Hematopoietic multipotent progenitor cell treated with erythropoietin and hydrocortisone succinate and interleukin-3 and kit ligand, for 8 days (in vitro differentiated cells): ENCODE measurements at places on chromosomes 1 and 21.

- no peak for DNase-seq
Measured at GRCh38 chr1:208048904-208049303, 138.0 kb upstream of the CD34 start.

- DNase-seq = no peak
Measured at GRCh38 chr1:35835398-35835797, 27.6 kb downstream of the AGO4 start.

DNA sequence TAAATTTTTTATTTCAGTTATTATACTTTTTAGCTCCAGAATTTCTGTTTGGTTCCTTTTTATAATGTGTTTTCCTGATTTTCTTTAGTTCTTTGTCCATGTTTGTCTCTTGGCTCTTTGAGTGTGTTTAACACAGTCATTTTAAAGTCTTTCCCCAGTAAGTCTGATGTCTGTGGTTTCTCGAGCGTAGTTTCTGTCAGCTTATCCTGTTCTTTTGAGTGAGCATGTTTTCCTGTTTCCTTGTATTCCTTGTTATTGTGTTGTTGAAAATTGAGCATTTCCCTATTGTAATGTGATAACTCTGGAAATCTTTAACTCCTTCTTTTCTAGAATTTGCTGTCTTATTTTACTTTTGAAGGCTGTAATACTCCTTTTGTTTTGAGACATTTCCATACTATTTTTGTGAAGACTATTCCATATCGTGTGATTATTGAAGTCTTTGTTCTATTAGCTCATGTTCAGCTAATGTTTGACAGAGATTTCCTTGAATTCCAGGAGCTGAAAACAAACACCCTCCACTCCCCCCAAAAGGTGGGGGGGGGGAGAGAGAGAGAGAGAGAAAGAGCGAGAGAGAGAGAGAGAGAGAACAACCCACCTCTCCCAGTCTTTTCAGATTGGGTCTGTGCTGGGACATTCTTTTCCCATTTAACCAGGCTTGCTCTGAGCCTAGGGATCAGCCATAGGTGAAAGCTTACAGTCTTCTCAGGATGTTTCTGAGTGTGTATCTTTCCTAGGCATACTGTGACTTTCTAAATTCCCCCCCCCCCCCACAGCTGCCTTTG is 38.3 kb downstream of the SDCCAG8 start:
- DNase-seq = no peak

DNA sequence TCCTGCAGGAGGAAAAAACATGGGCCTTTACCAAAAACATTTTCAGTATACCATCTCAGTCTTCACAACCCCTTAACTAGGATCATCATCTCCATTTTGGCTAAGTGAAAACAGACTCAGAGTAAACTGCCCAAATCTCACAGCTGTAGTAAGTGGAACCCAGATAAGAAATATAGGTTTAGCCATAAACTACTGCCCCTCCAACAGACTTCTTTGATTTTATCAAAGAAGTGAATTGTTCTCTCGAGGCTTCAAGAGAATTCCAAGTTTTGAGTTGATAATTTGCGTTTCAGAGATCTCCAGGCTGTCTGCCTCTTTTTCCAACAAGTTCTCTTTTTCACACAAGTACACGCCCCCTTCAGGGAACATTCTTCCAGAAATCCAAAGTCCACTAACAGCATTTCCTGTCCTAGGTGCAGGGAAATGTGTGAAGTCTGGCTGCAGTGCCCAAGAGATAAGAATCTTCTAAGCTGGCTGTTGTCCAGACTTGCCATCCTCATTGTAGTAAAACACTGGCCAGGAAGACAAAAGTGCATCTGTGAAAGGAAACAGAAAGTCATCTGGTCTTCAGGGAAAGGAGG is 30.8 kb downstream of the RNF19B start:
- peak; percentile 42 for DNase-seq

DNA sequence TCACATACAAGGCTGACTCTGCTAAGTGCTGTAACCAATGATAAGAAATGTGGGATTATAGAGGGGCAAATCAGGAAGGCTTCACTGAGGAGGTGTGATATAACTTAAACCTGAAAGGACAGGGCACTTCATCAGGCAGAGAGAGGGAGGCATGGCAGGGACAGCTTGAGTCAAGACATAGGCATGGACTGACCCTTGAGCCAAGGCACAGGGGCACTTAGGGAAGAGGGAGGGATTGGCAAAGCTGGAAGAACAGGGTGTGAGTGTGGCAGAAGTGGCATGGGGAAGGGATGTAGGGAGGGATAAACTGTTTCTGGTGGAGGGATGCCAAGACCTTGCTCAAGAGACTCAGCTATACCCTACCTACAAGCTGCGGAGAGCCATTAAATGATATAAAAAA is 81.3 kb downstream of the PLXNA2 start:
- no peak for DNase-seq

DNA sequence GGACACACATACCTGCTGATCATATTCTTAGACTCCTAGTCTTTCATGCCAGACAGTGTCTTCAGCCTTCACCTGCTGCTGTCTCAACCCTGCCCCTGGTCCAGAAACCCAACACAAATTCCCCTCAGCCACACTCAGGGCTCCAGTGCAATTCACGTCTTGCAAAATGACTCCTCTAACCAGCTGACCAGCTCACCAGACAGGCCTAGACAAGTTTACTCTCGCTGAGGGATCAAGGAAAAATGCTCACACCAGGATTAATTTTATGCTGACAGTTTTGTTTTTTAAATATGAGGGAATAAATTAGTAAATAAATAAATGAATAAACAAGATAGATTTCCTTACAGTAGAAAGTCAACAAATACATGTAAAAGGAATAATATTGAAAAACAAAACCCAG is 28.5 kb downstream of the CCDC185 start:
- no peak for DNase-seq

DNA sequence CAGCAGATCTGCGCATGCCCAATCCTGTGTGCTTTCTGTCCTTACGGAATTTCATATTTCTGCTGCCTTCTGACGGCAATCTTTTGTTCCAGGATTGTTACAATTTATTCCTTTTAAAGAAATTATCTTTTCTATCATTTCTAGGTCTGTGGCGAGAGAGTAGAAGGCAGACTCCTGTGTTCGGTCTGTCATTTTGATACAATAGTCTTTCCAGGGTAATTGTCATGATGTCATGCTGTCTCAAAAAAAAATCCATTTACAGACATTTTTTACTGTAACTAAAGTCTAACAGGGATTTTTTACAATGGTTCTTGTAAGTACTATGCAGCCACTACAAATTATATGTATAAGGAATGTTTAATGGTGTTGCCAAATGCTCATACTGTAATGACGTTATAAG is 9.0 kb upstream of the KRTAP7-1 start:
- no peak for DNase-seq

DNA sequence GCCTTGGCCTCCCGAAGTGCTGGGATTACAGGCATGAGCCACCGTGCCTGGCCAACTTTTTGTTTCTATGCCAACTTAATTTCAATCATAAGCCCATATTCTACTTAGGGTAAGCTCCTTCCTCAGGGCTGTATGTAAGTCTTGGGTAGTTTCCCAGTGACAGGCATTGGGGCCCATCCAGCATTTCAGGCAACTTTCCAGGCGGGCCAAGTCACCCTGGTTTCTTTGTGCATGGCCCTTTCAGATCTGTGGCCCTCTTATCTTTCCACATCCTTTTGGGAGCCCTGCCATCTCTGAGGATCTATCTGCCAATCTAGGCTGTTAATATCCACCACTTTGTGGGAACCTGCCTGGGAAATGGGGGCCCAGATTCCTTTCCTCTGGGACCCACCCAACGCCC is 58.7 kb downstream of the TNN start:
- DNase-seq = no peak

GRCh38 chr1:62952596-62952995 is 168.7 kb downstream of the ATG4C start:
- no peak for DNase-seq
